ENCODE measurements at places on chromosomes 6 and 20. TPM values are rescaled to one million over a fixed set of nuclear protein-coding genes. Genes with fewer than 3 reads are reported as not detected.

DNA sequence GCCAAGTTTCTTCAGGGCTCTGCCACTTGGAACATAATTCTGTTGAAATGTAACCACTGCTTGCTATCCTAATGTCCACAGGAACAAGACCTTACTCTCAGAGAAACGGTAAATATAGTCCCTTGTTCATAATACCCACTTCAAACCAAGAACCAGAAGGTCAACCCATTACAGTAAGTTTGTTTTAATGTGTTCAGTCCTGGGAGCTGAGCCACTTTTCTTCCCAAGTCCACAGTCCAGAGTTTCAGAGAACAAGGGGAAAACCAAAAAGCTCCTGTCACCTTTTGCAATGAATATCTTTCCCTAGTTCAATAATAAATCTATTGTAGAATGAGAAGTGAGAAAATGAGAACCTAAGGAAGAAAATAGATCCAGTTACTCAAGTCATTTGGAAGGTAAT, 431.9 kb upstream of the MANEA start:
- no peak for DNase-seq

HLA-DQA1 gene
- total RNA-seq: 31.2 TPM

XKR7 gene
- total RNA-seq: 0.06 TPM

OR2B3 gene
- not detected for total RNA-seq

GRCh38 chr20:407133-407952, 756 bp upstream of the RBCK1 start:
- peak; percentile 85 for DNase-seq

TGM2 gene
- 0.18 TPM for total RNA-seq

DNA sequence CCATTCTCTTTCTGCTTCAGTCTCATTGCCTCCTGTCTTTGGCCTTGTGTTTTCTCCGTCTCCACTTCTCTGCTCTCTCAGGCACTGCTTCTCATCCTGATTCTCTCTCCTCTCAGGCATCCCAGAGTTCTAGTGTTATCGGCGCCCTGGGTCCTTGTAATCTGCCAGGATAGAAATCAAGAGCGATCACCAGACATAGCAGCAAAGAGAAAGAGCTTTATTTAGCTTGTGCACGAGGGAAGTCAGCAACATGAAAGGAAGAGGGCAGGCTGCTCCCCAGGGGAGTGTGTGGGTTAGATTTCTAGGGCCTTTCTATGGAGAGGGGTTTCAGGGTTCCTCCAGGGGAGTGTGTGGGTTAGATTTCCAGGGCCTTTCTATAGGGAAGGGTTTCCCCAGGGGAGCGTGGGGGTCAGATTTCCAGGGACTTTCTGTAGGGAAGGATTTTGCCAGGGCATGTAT, 32.5 kb downstream of the SUN5 start:
- peak; percentile 36 for DNase-seq

SLC22A2 gene
- not detected for total RNA-seq

GRCh38 chr6:70524721-70525286, 41.9 kb upstream of the SDHAF4 start:
- no peak for DNase-seq

DNA sequence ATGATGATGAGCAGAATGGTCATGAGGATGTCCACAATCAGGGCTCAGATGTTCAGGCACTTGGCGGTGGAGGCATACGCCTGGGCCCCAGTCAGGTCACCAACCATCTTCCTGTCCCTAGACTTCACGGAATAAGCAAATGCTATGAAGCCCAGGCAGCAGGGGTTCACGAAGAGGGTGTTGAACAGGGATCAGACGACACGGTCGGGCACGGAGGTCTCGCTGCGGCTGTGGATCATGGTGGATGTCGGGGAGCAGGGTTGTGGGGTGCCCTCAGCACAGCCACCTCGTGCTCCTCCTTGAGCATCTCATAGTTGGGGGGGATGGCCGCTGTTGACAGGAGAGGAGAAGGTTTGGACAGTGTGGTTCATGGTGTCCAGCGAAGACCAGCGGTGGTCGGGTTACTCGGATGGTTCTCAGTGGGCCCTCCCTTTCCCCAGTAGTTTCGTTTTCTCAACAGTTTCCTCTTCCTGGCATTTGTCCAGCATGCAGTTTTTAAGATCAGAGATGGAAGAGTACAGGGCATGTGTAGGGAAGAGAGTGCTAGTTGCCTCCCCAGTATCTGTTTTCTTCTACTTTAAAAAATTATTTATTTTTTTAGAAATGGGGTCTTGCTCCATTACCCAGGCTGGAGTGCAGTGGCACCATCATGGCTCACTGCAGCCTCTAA, 20.3 kb upstream of the SPDEF start:
- no peak for DNase-seq

DNA sequence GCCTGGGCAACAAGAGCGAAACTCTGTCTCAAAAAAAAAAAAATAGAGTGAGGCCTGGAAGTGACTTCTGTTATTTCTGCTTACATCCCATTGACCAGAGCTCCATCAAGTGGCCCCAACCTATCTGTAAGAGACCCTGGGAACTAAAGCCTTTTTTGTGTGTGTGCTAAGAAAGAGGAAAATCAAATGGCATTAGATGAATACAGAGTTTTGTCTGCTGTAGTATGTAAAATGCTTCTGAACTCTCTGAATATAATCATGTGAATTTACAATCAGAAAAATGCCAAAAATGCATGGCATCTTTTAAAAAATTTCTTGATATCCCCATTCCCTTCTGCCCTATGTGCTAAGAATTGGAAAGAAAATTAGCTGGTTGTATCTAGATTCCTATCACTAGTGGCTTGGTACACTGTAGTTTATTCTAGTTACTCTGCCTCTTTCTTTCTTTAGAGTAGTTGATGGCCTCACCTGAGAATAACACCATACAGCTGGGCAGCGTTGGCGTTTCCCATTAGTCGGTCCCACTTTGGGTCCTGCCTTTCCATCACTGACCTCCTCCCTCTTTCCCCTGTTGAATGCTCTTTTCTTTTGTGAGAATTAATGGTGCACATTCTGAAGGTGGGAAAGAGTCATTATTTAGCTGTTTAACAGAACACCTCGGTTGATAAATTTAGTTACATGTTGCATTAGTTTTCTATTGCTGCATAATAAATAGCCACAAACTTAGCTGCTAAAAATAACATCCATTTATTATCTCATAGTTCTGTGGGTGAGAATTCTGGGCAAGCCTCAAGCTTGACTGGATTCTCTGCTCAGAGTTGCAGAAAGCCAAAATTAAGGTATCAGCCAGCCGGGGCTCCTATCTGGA, 38.2 kb downstream of the SAMD5 start:
- DNase-seq: no peak

GRCh38 chr6:41028561-41029412, 10.2 kb downstream of the UNC5CL start:
- no peak for DNase-seq

C6orf15 gene
- total RNA-seq: not detected

- DNase-seq: no peak
Observed at GRCh38 chr20:31974951-31975487, 7.1 kb downstream of the XKR7 start.

- peak; percentile 66 for DNase-seq
Observed at GRCh38 chr6:11172501-11173327, 59.8 kb downstream of the NEDD9 start.

GABRR1 gene
- total RNA-seq: not detected

DNA sequence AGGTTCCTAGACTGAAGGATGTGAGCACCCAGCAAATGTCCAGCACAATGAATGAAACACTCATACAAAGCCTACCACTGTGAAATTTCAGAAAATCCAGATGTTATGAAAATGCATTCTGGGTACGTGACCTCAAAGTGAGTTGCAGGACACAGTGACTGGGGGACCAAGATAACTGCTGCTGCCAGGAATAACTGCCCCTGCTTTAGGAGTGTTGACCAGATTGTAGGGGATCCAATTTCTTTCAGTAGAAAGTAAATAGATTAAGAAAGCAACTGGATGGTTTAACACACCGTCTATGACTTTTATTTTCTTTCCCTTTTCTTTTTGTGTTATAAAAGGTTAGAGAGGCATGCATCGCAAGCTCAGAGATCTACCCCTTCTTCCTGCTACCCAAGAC, 29.5 kb downstream of the MYLK4 start:
- DNase-seq: no peak

ANGPT4 gene
- total RNA-seq: not detected

- no peak for DNase-seq
Observed at GRCh38 chr20:55893031-55893430, 112.3 kb downstream of the CBLN4 start.

ECT2L gene
- total RNA-seq: not detected

DNA sequence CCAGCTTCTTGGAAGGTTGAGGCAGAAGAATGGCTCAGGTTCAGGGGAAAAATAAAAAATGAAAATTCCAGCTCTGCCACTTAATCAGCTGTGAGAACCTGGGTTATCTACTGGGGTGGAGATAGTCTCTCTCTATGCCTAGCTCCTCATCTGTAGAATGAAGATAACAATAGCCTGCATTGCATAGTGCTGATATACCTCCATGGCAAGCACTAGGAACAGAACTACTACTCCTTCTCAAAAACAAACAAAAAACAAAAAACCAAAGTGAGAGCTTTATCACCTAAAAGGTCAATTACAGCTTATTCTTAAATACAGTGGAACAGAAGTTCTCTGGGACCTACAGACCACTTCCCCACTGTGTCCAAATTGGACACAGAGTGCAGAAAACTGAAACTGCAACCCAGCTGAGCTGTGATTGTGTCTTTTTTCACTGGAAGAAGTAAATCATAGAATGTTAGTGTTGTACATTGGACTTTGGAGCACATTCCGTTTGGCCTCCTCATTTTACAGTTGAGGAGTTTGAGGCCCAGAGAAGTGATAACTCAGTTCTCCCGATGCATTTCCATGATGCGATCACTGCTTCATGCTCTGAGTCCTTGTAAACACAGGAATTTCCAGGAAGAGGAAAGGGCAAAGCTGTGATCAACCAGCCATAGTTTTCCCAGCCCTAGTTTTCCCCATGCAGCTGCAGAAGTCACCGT, 23.3 kb downstream of the MTFR2 start:
- no peak for DNase-seq

DNA sequence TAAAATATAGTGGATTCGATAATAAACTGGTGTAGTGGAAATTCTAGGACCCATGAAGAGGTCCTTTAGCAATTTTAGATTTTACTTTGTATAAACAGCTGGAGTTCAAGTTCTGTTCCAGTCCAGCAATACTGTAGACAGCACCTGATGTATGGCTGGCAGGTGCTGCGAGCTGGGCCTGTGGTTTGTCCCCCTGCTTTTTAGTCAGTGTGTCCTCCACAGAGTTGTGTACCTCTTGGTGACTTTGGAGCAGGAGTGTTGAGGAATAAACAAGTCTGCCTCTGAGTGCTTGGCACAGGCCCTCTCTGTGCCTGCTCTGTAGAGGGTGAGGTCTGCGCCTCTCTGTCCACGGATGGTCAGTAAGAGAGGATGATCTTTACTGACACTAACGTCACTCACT, 13.8 kb downstream of the STX16 start:
- DNase-seq: no peak

DNA sequence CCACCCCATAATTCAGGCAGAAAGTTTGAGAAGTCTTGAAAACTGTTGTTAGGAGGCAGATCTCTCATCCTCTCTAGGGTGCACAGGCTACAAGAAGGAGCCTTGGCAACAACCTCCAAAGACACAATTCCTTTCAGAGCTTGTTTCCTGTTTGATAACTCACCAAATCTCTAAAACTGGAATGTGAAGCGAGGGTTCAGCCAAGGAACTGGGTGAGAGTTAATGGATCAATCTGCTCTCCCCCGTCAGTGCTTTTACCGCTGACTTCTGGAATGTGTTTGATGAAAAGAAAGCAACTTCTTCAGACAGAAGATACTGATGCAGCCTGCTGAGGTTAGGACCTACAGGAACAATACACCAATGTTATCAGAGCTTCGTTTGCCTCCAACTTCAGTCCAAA, 171.8 kb upstream of the BMP2 start:
- no peak for DNase-seq

DNA sequence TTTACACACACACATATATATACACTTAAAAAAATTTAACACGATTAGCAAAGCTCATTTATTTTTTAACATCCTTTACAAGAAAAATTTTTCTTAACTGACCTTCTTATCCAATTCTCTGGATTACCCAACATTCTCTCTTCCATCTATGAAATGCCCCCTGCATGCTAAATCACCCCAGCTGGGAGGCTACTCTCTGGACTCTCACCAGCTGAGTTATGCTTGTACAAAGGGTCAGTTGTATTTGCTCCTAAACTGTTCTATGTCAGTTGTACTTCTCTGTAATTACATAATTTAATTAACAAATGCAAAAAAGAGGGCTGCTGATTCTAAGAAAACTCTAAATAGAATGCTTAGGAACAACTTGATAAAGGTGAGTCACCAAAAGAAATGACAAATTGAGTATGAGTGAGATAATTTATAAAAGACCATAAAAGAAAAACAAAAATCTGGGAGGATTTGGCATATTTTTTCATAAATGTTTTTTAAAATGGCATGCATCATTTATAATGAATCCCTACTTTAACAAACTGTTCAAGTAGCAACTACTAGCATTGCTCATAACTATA, 120.5 kb downstream of the KIF13A start:
- DNase-seq: no peak

DNA sequence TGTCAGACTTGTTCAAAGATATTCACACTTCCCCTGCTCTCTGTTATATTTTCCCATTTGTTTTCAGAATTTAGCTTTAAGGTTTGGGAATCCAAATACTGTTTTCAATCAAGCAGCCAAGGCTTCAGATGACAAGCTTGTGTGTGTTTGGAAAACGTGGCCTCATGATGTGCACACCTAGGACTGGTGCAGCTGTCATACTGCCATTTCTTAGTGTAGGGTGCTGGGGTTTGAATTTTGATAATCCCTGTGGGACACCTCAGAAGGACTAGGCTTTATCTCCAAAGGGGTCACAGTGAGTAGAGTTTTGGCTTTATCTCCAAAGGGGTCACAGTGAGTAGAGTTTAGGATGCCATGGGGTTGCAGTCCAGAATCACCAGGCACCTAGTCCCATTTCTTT, 65.3 kb upstream of the JAG1 start:
- DNase-seq: no peak

EPPIN gene
- total RNA-seq: not detected

HMGCLL1 gene
- not detected for total RNA-seq

GRCh38 chr20:38221119-38221589, 39.4 kb downstream of the KIAA1755 start:
- DNase-seq: peak; percentile 62

DNA sequence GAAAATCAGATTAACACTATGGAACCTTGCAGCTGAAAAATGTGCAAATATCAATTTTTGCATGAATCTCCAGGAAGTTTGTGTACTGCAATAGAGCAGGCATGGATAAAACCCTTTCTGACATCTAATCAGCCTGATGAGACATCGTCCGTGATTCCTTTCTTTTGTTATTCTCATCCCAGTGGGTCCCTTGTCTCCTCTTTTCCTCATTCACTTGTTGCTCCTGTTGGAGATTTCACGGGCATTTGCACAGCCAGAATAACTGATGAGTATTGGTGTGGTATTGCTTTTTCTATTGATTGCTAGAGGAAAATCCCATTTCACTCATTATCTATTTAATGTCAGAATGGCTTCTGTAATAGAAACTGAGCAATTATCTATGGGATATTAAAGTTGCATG, 39.9 kb downstream of the SCGN start:
- DNase-seq: no peak

Measured in OCI-LY7 (cell line).